K562 (cell line): ENCODE measurements at places on chromosomes 11 and 22.
A peak's percentile ranks its signal among the peaks of the same experiment; 100 is the strongest.

DNA sequence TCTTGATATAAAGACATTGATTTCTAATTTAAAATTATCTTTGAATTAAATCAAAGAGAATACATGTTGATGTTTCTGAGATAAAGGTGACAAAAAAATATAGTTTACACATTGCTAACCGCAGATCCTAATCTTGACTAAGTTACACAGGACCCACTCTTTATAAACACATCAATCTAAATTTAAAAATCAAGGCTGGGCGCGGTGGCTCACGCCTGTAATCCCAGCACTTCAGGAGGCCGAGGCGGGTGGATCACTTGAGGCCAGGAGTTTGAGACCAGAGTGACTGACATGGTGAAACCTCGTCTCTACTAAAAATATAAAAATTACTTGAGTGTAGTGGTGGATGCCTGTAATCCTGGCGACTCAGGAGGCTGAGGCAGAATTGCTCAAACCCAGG lies 1.9 kb downstream of the ARFGAP3 start:
- DNase-seq = no peak

- DNase-seq = no peak
Observed at GRCh38 chr11:112719736-112720525, 241.3 kb upstream of the NCAM1 start.

DNA sequence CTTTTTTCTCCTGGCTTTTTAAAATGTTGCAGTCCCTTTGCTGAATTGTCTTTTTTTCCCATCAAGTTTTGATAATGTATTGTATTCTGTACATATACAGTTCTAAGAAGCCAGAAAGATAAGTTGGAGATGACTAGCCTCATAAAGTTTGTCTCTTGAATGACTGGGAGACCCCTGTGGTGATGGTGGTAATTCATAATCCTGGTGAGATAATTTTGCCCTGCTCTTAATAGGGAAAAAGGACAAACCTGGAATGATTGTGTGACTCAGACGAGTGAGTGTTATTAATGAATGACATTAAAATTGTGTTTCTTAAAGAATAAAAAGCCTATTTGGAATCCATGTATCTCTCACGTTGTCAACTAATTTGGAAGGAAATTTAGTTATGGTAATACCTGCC lies 1.2 kb downstream of the HIKESHI start:
- DNase-seq = no peak

- no peak for DNase-seq
Observed at GRCh38 chr11:4087551-4087950, 7.0 kb upstream of the RRM1 start.

DNA sequence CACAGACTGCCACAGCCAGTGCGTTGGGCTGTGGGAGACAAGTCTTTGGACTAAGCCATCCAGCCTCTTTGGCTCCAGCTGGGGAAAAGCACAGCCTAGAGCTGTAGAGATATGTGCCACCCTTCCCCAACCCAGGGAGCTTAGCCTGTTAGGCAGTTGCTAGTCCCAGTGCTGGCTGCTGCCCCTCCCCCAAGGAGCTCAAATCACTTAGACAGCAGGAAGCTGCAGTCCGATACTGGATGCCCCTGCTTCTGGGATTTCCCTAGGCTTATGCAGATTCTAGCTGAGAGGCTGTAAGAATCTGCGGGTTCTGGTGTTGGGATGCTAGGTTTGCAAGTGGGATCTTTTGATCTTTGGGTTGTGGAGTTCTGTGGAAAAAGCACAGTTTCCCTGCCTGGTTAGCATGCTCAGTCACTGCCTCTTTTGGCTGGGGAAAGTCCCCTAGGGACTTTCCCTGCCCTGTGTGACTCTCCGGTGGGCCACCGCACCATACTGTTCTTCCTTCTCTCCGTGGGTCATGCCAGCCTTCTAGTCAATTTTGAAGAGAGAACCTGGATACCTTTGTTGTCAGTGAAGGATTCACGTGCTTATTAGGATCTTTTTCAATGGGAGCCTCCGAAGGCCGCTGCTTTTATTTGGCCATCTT lies 792.0 kb downstream of the KCNA4 start:
- no peak for DNase-seq

GRCh38 chr22:44497218-44497904 lies 672 bp downstream of the RTL6 start:
- DNase-seq = peak; percentile 5

DNA sequence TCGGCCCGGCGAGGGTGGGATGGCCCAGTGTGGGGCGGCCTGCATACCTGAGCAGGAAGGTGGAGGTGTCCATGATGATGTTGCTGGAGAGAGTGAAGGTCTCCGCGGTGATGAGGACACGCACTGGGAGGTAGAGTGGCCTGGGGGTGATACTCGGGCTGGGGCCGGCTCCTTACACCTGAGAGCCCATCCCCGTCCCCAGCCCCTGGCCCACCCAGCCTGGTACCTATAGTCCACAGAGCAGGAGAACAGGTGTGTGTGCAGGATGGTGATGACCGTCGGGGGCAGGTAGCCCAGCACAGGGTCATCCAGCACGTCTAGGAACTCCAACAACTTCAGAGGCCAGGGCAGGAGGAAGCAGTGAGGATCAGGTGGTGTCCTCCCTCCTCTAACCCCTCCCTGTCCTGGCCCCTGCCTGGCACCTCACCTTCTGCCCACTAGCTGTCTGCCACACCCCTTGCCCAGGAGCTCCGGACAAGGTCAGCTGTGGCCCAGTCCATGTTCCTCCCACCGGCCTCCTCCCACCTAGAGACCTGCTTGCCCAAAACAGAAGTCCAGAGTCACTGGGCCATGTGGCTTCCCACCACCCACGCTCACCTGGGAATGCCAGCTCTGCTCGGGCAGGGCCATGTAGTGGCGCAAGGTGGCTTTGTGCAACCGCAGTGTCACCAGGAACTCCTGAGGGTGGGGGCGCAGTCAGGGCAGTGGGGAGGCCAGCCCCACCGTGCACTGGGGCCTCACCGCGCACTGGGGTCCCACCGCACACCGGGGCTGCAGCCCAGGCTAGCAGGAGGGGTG lies 11.3 kb downstream of the ATG2A start:
- no peak for DNase-seq

GRCh38 chr11:17012712-17013547 lies 1.3 kb downstream of the PLEKHA7 start:
- no peak for DNase-seq

DNA sequence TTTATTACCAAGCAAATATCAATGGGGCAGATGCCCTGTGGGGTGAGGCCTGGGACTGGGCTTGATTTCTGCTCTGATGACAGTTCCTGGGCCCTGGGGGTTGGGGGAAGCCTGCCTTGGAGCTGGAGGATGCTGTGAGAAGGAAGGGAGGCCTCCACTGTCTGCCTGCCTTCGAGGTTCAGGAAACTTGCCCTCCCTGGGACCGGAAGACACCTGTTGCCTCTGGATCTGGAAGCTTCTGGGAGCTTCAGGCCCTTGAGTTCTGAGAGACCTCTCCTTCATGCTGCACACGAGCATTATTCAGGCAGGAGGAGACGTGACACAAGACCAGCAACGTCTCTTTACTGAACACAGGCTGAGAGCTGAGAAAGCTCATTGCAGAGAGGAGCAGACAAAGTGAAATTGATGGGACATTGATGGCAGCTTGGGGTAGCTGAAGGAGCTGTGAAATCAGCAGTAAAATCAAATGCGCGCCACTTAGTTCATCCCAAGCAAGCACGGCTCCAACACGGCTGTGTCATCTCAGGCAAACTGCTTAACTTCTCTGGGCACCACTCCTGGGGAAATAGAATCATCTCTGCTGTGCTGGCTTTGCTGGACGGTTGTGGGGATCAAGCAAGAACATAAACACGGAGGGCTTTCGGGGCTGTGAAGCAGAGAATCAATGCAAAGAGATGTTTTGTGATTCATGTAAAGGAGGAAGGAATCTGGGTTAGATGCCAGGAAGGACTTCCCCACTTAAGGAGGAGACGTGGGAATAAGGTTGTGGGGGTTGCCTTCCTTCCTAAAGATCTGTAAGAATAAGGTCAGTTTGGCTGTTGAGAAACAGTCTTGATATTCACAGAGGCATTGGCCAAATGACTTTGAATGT lies 64.5 kb downstream of the TP53I11 start:
- no peak for DNase-seq

- DNase-seq = no peak
Observed at GRCh38 chr11:68322052-68322430, 9.7 kb downstream of the LRP5 start.

GRCh38 chr11:100003985-100004384 lies 683.1 kb upstream of the ARHGAP42 start:
- no peak for DNase-seq

GRCh38 chr11:60970369-60970774 lies 1.1 kb upstream of the CD6 start:
- peak; percentile 64 for DNase-seq

DNA sequence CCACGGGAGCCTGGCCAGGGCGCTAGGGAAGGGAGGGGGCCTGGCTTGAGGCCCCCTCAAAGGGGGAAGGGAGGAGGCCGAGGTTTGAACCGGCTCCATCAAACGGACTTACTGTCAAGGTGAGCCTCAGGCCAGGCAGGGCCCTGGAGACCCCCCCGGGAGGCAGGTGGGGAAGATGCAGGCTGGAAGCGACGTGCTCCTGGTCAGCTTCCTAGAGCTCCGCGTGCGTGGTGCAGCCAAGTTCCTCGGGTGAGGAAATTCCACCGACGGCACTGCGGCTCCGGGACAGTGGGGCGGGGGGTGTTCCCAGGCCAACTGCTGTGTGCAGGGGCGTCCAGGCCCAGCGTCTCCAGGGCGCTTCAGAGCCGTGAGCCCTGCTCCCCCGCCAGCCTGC lies 7.2 kb upstream of the TRABD start:
- no peak for DNase-seq

DNA sequence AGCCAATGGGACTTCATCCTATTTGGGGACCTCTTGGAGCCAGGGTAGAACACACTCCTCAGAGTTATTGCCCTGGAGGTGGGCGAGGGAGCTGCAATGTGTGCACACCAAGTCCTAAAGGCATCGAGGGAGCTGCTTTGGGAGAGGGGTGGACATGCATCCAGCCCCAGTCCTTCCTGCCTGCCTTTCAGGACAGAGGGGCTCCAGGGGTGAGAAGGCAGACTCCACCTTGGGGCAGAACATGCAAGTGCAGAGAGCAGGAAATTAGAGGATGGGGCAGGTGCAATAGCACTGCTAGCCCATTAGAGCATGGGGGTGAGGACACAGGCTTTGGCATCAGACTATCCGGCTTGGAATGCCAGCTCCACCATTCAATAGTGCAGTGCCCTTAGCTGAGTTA lies 288.5 kb downstream of the OPCML start:
- DNase-seq = no peak

GRCh38 chr11:78943841-78944240 lies 369.2 kb upstream of the NARS2 start:
- DNase-seq = peak; percentile 62

- DNase-seq = no peak
Observed at GRCh38 chr11:102950622-102951081, 4.9 kb downstream of the MMP13 start.

DNA sequence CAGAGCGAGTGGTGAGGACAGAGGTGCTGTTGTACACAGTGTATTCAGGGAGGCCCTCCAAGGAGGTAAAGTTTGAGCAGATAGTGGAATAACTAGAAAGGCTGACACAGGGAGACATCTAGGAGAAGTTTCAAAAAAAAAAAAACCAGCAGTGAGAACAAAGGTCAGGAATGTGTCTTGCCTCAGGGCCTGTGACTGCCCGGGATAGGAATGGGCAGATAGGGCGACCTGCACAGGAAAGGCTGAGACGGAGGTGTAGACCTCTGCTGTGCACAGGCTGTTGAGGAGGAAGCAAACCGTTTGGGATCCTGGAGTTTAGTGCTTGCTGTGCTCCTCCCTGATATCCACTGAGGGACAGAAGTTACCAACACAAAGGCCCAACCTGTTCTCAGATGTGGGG lies 406.5 kb upstream of the B3GAT1 start:
- no peak for DNase-seq

DNA sequence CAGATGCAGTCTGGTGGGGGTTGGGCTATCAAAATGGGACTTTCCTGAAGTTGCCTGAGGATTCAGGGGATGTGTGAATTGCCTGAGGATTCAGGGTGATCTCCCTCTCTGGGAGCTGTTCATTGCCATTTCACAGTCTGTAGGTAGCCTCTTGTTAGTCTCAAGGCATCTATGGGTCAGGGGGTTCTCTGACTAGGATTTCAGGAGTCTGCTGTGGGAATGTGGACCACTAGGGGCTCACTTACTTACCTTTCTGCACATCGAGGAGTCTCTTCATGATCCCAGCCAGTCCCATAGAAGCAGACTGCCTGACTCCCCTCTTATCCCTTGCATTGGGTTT lies 54.0 kb downstream of the KCNQ1OT1 start:
- no peak for DNase-seq

DNA sequence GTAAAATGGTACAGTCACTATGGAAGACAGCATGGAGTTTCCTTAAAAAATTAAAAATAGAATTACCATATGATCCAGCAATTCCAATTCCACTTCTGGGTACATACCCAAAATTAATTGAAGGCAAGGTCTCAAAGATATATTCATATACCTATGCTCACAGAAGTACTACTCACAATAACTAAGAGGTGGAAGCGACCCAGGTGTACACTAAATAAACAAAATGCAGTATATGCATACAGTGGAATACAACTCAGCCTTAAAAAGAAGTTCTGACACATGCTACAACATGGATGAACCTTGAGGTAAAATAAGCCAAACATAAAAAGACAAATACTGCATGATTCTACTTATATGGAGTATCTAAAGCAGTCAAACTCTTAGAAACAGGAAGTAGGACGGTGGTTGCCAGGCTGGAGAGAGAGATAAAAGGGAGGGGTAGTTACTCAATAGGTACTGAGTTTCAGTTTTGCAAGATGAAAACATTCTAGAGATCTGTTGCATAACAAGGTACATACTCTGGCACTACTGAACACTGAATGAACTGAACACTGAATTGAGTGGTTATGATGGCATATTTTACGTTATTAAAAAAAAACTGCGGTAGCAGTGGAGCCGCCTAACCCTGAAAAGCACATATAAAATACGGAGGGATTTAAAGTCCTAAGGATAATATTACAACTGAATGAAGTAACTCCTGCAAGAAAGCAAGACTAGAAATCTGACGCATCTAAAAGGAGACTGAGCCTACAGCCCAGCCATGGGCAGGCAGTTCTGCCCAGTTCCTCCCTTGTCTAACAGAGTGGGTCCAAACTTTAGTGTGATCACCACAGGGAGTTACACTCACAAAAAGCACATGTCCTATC lies 12.8 kb downstream of the DGCR2 start:
- DNase-seq = peak; percentile 57

GRCh38 chr22:41273128-41273527 lies 12.9 kb downstream of the RANGAP1 start:
- no peak for DNase-seq

- no peak for DNase-seq
Observed at GRCh38 chr11:100961633-100962032, 168.0 kb downstream of the PGR start.

- DNase-seq = peak; percentile 84
Observed at GRCh38 chr22:30444632-30445437, 19.3 kb downstream of the MTFP1 start.

DNA sequence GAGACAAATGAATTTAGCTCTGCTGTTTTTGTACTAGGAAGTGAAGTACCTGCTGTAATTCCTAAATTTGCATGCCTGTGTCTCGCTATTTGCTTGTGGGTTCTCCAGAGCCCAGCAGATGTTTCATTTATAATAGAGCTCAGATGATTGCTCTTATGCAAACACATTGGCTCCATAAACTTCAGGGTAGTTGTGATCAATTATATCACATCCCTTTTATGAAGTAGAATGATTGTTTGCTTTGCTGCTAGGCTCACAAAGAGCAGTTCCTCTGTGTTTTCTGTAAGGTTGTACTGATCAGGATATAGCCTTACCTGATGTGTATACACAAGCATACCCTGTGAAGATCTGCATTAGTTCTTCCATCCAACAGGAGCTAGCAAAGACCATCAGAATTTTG lies 64.1 kb downstream of the C11orf87 start:
- DNase-seq = no peak
